MG63 (cell line): ENCODE measurements at places on chromosomes 2 and 18.
A peak's percentile ranks its signal among the peaks of the same experiment; 100 is the strongest.

DNA sequence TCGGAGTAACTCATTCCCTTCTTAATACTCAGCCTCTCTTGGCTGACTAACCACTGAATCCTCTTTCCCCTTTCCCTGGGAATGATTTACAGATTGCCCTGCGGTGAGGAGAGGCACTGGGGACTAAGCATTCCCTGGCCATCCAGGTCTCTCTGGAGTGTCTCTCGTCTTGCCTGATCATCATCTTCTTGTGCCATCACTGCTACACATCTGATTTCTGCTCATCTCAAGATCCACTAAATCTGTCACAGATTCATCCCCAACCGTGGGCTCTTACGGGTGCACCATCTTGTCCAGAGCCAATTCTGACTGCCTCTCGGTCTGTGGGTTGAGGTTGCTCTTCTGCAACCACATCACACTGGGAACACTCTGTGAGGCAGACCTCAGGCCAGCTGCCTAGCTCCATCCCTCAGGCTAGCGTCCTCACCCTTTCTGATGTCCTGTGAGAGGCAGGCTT, 12.0 kb downstream of the SFTPB start:
- peak; percentile 40 for DNase-seq

GRCh38 chr2:56207760-56208159, 24.0 kb downstream of the CCDC85A start:
- no peak for DNase-seq

- DNase-seq: no peak
These were observed 575.2 kb upstream of the SLC8A1 start for GRCh38 chr2:41027095-41027494.

GRCh38 chr18:28657961-28658360, 481.0 kb upstream of the CDH2 start:
- DNase-seq: no peak

DNA sequence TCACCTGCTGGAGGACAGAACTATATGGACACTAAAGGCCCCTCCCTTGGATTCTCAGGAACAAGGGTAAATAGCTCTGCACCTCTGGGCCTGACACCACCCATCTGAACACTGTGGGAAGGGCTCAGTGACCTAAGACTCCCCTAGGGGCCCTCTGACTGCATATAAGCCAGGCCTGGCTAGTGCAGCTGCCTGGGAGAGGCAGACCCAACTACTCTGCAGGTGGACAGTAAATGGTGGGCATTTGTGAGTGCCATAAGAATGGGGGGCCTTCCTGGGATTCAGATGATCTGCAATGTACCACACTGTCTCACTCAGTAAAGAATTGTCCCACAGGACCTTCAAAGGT, 11.2 kb upstream of the WIPF1 start:
- DNase-seq: no peak

DNA sequence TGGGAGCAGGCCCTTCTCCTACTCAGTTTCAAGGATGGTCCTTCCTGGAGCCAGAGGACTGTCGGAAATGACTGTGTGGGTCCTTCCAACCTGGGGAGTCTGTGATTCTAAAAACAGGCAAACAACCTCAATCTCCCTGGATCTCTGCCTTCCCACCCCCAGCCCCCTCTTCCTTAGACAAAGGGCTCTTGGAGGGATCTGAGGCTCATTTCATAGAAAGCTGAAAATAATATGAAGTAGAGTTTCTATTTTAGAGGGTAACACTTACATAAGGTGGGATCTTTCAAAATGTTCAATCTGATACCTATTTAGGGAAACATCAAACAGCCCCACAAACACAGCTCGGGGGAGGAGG, 69.4 kb downstream of the RHOB start:
- DNase-seq: no peak

DNA sequence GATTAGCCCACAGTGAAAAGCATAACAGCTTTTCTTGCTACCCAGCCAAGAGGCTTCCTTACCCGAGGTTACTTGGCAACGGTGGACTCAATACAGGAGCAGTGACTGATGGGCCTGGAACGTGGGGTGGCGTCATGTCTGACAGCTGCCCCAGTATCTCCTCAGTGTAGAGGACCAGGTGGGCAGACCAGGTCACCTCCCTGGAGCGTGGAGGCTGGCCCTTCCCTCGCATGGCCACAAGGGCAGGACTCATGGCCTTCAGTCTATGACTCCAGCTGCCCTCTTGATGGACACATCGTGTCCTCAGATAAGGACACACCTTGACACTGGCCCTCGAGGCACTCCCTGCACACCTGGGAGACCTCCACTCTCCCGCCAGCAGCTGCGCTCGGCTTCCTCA, 6.4 kb downstream of the ASPRV1 start:
- peak; percentile 28 for DNase-seq

- DNase-seq: peak; percentile 30
These were observed 84.8 kb downstream of the ACAA2 start for GRCh38 chr18:49728542-49728941.

DNA sequence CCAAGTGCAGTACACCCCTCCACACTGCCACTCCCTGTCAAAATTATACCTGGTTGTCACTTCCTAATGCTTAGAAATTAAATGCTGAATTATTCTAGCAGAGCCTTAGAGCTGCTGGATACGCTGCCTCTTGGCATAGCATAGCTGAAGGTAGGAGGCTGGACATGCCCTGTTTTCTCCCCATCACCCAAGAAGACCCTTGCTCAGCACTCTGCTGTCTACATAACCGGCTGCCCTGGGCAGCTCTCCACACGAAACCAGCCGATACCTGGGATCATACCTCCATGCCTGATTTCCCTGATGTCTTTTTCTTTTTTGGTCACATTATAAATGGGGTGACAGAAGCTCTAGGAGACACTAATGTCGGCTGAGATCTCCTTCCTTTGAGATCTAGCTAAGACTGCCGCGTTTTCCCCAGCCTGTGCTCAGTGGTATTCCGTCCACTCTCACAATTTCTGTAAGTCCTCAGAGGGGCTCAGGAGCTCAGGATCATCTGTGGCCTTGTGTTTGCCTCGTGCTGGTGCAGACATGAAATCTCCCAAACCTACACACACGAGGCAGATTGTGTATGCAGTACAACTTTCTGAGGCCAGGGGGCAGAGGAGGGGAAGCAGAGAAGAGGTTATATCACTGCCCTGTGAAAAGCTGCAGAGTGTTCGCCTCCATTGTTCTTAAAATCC, 13.5 kb upstream of the ZAP70 start:
- DNase-seq: peak; percentile 23

- DNase-seq: peak; percentile 32
These were observed 285.4 kb downstream of the NRXN1 start for GRCh38 chr2:50746526-50746925.

- DNase-seq: peak; percentile 68
These were observed 171.1 kb upstream of the SKOR2 start for GRCh38 chr18:47422524-47422923.

DNA sequence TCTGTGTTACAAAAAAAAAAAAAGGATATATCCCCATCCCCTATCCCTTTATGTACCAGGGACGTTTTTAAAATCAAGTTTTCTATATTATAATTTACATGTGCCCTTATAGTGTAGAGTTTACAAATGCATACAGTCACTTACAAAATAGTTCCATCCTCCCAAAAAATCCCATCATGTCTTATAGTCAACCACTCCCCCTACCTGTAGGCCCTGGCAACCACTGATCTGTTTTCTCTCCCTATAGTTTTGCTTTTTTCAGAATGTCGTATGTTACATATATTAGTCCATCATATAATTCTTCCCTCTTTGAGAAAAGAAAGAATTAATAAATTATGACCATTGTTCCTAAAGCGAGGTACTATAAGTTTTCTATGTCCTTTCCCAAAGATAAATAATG, 17.8 kb downstream of the CFAP210 start:
- DNase-seq: no peak

DNA sequence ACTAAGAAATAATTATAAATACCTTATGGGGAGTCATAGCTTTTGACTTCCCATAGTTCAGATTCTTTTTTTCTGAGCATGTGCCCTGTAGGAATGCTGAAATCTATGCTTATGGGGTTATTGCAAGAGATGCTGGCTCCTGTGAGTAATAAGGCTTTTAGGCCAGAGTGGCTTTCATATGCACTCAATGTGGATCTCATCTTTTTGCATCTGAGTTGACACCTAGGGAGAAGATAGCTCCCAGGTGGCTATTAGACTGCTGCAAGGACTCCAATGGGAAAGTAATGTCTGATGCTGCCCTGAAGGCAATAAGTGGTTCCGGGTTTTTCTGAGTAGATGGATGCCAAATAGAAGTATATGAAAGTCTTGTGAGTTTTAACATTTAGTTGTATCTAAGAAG, 21.0 kb downstream of the DNAH6 start:
- DNase-seq: no peak

GRCh38 chr2:132460781-132461180, 44.2 kb downstream of the GPR39 start:
- DNase-seq: peak; percentile 52

- no peak for DNase-seq
These were observed 96.5 kb downstream of the ZFP36L2 start for GRCh38 chr2:43129676-43130547.

- DNase-seq: no peak
These were observed 665.1 kb upstream of the ZEB2 start for GRCh38 chr2:145184741-145185651.

DNA sequence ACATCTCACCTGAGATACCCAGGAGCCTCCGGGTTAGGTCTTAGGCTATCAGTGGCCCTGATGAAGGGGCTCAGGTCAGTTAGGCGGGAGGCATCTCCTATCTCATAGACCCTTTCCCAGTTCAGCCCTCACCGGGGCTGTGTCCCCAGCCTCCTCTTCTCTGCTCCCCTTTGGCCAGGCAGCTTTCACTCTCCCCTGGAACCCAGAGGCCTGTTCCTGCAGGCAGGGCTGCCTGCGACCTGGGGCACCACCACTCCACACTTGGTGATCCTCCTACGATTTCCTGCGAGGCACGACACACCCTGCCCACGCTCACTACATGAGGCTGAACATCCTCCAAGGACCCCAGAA, 51.2 kb downstream of the SFXN5 start:
- DNase-seq: no peak

- DNase-seq: no peak
These were observed 5.5 kb upstream of the GPR45 start for GRCh38 chr2:105236060-105236424.

DNA sequence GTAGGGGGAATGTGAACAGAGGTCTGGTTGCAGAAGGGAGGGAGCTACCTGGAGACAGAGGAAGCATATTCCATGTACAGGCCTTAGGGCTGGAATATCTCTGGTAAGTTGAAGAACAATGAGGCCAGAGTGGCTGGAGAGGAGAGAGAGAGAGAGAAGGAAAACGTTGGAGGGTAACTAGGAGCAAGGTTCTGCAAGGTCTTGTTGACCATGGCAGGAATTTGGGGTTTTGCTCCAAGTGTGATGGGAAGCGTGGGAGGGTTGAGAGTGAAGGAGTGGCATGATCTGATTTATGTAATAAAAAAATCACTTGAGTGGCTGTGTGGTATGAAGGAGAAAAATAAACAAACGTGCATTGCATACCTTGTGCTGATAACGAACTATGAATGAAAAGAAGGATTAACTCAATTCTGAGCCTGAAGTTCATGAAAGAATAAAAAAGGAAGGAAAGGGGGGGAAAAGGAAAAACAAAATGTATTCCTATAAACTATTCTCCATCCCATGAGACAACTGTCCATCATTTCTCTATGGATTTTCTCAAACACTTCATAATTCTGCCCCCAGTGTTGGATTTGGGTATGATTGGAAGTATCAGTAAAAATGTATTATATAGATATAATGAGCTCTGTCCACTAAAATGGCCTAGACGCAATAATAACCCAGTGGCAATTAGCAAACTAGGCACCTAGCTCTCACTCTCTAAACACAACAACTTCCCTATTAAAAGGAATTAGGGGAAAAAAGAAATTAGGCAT, 59.7 kb upstream of the PMAIP1 start:
- no peak for DNase-seq

GRCh38 chr2:260507-261161, 3.2 kb downstream of the SH3YL1 start:
- DNase-seq: no peak

GRCh38 chr2:172431463-172431862, 4.1 kb downstream of the ITGA6 start:
- DNase-seq: no peak
